Activated CD4-positive, alpha-beta T cell treated with anti-CD3 and anti-CD28 coated beads, Interleukin-2, amount 50 U/mL, for 4 hours (primary cell): ENCODE measurements at places on chromosomes 13 and 19.

GRCh38 chr13:52760077-52760476, 20.5 kb upstream of the CNMD start:
- DNase-seq: no peak

DNA sequence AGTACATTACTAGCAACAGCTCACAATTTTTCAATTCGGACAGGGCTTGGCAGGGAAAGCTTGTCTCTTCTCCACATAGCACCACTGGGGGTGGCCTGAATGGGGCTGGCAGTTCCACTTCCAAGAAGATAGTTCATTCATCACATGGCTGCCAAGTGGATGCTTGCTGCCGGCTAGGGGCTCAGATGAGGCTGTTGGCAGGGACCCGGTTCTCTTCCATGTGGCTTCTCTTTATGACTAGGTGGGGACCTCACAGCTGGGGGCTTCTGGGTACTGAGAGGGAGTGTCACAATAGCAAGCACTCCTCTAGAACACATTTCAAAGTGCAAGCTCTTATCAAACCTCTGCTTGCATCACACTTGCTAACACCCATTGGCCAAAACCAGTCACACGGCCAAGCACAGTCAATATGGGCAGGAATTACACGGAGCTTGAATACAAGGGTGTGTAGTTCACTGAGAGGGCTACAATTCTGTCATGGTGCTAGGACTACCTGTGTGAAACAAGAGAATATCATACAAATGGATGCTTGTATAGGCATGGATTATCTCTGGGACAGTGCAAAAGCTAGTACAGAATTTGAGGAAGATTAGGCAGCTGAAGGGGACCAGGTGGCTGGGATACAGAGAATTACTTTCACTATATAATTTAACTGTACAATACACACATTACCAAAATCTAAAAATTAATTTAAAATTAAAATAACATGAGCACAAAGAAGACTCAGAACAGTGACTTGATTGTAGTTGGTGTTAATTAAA, 32.3 kb downstream of the ATP7B start:
- no peak for DNase-seq

DNA sequence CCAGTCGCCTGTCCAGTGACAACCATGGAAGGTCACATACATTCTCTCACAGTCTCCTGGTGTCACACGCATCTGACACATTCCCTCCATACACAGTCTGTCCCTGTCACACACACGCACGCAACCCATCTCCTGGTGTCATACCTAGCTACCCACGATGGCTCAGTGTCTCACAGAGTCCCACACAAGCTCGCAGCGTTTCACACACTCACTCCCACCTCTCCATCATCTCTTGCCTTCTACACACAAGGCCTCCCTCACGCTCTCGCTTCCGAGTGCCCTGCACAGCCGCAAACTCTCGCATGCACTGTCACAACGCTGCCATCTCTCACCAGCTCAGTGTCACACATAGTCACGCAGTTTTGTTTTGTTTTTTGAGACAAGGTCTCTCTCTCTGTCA, 1.2 kb upstream of the GNG8 start:
- DNase-seq: no peak

- DNase-seq: no peak
These were observed 953.2 kb downstream of the DIAPH3 start for GRCh38 chr13:59210543-59210942.

GRCh38 chr13:28455580-28456194, 39.2 kb downstream of the FLT1 start:
- DNase-seq: no peak

DNA sequence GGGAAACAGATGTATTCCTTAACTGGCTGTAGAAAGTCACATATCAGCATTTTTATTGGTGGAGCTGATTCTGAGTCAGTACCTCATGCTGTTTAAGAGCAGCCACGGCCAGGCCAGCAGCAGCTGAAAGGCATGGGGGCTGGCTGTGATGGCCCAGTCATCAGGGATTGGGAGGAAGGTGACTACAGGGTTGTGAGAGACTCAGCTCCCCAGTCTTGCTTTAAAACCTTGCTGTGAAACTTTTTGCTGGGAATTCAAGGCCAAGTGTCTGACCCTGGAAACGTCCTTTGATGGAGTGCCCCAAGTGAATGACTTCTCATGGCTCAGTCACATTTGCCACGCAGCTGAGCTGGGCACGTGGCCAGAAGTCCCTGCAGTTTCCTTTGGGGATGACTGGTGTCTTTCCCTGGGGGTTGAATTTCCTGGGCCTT, 39.1 kb upstream of the RNF113B start:
- DNase-seq: no peak

- DNase-seq: no peak
These were observed 1.3 kb upstream of the PCDH9 start for GRCh38 chr13:67231289-67232000.

DNA sequence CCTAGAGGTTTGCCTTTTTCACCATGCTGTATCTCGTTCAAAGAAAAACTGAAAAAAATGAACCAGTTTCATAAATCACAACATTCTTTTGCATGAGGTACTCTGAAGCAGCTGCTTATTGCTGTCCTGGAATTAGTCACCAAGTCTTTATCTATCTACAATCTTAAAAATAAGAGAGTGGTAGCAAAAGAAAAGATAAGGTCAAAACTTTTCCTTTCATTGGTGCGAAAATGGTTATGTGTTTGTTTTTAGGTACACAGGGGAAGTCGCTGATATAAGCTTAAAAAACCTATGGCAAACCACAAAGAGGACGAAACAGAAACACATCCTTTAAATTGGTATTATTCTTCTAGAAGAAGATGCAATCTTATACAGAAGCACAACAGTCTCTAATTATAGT, 20.7 kb downstream of the OBI1 start:
- no peak for DNase-seq

GRCh38 chr19:408441-408901, 476 bp downstream of the C2CD4C start:
- no peak for DNase-seq

- DNase-seq: no peak
These were observed 85.9 kb upstream of the VSTM2B start for GRCh38 chr19:29439688-29440550.

GRCh38 chr13:99658261-99658991, 157.2 kb downstream of the TM9SF2 start:
- DNase-seq: peak; percentile 49

DNA sequence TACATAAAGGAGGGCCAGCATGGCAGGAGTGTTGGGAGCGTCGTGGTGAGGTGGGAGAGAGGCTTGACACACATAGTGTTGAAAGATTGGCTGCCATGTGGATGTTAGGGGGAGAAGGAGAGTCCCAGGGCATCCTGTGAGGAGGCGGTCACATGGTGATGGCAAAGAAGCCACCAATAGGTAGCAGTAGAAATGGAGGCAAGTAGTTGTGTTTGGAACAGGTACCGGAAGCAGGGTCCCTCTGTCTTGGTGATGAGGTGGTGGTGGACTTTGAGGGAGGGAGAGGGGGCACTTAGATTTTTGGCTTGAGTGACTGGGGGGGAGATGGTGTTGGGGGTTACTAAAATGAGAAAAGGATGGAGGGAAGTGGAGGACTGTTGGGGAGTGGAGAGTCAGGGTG, 193.2 kb upstream of the RNF113B start:
- no peak for DNase-seq

DNA sequence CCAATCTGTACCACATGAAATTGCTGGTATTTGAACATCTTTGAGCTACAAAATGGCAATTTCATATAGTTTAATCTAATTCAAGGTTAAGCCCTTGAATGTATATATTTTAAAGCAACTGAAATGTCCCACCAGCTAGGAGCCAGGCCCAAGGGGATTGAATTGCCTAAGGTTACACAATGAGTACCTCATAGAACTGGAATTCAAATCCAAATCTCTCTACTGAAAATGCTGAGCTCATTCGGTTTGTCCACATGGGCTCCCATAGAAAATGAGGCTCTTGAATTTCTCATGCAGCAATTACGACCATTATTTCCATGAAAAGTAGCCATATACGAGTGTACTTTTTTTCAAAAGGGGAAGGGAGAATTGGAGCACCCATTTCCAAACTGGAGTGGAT, 31.5 kb upstream of the FNDC3A start:
- no peak for DNase-seq

GRCh38 chr19:5837761-5838352, 1.6 kb downstream of the FUT6 start:
- no peak for DNase-seq

DNA sequence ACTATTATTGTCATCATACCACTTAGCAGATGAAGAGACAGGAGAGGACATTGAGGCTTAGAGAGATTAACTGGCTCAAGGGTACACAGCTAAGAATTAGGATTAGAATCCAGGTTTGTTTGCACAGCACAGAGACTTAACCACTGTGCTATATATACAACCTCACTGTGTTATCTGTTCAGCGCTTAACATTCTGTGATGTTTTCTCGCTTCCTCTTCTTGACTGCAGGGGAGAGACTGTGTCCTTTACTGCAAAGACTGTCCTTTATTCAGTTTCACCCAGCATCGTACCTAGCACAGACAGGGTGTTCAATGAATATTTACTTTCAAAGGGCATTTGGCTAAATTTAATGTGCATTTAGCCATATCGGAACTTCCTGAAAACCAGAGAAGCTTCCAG, 54.9 kb upstream of the PCDH8 start:
- no peak for DNase-seq

- DNase-seq: no peak
These were observed 70.1 kb downstream of the DCLK1 start for GRCh38 chr13:36061054-36061453.

DNA sequence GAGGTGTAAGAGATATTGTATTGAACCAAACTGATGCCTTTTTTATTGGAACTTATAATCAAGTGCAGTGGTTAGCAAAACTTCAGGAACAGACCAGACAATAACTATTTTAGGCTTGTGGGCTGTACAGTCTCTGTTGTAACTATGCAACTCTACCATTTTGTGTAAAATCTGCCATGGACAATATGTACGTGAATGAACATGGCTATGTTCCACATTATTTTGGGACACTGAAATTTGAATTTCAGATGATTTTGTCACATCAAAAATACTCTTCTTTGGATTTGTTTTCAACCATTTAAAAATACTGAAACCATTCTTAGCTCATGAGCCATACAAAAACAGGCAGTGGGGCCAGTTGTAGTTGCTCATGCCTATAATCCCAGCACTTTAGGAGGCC, 27.9 kb upstream of the PEG3 start:
- no peak for DNase-seq

GRCh38 chr19:6475321-6476108, 6.1 kb downstream of the DENND1C start:
- DNase-seq: no peak

- DNase-seq: no peak
These were observed 1.9 kb downstream of the MRPS12 start for GRCh38 chr19:38932425-38933179.
